ENCODE measurements at places on chromosomes 7 and 10.

GRCh38 chr10:124222988-124223710 is 129.8 kb upstream of the CHST15 start:
- DNase-seq, result no peak

DNA sequence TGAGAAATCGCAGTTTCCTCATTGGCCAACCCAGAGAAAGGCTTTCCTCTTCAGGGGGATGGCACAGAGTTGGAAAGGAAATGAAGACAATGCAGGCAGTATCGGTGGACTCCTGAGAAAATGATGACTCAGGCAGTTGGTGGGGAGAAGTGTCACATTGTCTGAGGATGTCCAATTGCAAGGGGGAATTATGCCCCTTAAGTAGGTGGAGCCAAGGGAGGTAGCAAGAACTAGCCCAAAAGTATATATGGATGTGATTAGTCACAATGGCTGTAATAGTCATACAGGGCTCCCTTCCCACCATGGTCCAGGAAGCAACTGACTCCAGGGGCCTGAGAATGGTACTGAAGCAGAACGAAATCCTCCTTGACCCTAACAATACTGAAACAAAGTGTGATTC is 58.3 kb upstream of the EGFR start:
- no peak for DNase-seq

GRCh38 chr7:143434660-143435059 is 8.6 kb upstream of the TAS2R60 start:
- no peak for DNase-seq

GRCh38 chr7:143484119-143484518 is 6.4 kb downstream of the TAS2R41 start:
- DNase-seq, result no peak

- no peak for DNase-seq
These were observed 17.3 kb downstream of the TLL2 start for GRCh38 chr10:96496281-96496925.

DNA sequence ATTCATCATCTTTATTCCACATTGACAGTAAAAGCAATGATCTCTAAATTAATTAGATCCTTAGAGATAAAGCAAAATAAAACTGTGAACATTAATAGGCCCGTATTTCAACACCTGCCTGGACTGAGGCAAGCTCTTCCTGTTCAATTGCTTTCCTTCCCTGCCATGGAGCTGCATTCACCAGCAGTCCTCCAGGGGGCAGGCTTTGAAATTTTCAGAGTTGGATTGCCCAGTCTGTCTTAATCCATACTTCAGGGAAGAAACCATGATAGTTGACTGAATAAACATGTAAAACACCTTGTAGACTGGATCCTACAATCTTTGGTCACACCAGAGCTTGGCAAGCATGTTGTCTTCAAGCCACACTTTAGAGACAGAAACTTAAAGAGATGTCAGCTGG is 936.6 kb downstream of the NRG3 start:
- no peak for DNase-seq

DNA sequence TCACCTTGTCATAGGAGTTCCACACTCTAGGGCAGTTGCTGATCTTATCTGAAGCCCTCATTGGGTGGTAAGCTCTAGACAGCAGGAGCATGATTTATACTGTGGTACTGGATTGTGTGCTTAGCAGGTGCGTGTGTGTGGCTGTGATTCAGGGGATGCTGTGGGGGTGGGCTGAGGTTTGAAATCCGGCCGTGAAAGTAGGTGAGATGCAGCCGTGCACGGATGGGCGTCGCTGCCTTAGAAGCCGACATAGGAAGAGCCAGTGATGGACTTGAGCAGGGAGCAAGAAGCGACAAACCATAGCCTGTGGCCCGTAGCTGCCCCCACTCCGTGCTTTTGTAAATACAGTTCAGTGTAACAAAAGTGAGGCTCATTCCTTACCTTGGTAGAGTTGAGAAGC is 38.2 kb downstream of the PROSER2 start:
- DNase-seq, result no peak

- DNase-seq, result no peak
These were observed 40.1 kb upstream of the ADD3 start for GRCh38 chr10:109967739-109968088.

GRCh38 chr10:121526135-121526790 is 72.0 kb downstream of the FGFR2 start:
- no peak for DNase-seq

Measured in NCI-H526 (cell line).